ENCODE measurements at places on chromosomes 2 and 18.

DNA sequence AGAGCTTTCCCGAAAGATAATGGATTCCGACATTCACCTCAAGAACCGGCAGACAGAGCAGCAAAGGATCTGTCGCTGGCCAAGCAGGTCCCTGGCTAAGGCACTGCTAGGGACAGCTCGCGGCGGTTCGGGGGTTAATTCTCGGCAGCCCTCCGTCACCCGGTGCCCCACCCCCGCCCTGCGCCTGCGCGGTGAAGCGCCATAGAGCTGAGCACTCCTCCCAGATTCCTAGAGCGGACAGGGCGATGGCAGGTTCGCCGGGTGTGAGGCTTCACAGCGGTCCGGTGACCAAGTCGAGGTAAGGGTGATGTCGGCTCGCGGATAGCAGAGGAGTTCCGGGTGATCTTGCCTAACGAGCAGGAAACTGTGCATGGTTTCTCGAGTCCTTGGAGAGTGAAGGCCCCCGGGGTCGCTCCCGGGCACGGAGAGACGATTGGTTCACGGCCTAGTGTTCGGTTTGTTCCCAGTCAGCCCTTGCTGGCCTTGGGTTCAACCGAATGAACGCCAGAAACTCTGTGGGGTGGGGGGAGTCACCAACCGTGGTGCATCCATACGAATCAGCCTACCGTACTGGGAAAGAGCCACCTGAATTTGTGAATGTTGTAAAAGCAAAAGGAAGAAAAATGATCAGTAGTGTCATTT, at the start of gene ZSCAN30:
TSS of gene ZSCAN30 (minus strand) at position 136 of the 642 bp plus-strand sequence. CDS start 25,877 bp downstream, outside the sequence.
- DNase-seq = peak; percentile 95

- no peak for DNase-seq
These were observed 10.1 kb downstream of the TWIST2 start for GRCh38 chr2:238857959-238858358.

GRCh38 chr2:17637131-17637906, 96.8 kb downstream of the VSNL1 start:
- no peak for DNase-seq

GRCh38 chr18:22988208-22988607, 55.1 kb downstream of the RBBP8 start:
- DNase-seq = no peak

DNA sequence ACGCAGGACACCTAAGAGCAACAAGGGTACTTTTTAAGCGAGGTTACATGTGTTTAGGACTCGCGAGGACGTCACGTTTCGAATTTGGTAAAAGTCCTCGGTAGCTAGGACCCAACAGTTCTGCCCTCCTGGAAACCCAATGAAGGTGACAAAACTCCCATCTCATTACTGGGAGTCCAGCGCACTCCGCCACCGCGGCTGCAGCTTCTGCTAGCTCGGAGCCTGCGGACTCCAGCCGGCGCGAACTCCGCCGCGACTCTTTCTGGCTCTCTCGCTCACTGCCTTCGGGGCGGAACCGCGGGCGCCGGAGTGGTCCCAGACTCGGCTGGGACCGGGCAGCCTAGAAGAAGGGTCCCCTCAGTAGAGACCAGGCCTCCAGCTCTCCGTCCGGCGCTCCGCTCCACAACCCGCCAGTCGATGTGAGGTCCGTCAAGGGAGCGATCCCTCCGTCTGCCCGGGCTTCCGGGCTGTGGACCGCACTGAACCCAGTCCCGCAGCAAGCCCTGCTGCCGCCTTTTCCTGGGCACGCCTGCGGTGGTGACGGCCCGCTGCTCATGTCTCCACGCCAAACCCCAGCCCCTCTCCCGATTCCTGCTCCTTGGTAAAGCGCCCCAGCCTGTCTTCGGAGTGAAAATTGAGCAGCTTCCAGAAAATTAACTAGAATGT, 3.0 kb upstream of the OSR1 start:
- DNase-seq = no peak

GRCh38 chr2:240574386-240575100, 6.3 kb downstream of the RNPEPL1 start:
- DNase-seq = no peak

GRCh38 chr2:177549171-177549570, 156.6 kb downstream of the AGPS start:
- no peak for DNase-seq

GRCh38 chr2:208266936-208267335, 881 bp downstream of the PIKFYVE start:
- DNase-seq = no peak

DNA sequence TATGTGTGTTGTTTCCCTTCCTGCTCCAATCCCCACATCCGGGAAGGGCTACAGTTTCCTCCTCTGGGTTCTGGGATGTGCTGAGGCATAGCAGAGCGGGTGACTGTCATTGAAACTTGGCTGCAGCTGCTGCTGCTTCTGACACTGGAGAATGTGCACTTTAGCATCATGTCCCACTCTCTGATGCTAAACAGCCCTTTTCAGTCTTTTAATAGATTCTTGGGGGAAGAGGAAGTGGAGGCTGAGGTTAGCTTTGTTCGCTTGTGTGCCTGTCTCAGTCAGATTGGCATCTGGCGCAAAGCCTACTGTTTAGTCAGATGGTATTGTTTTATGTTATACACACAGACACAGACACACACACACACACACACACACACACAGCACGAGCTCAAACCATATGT, 136.5 kb upstream of the RND3 start:
- DNase-seq = no peak

DNA sequence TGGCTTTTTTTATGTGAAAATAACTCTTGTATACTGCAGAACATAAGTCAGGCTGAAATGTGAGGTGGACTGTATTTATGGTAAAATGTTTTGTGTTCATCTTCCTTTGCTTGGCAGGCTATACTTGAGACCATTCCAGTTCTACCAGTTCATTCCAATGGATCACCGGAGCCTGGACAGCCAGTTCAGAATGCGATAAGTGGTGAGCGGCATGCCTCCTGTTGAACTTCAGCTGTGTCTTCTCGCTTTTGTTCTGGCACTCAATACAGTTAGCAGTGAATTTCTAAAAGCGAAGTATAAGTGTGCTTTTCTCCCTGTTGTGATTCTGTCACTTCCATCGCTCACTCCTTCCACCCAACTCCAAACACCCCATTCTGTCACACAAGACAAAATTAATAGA, 138.5 kb downstream of the ARHGAP28 start:
- no peak for DNase-seq

- DNase-seq = no peak
These were observed 14.0 kb downstream of the CAPN10 start for GRCh38 chr2:240600451-240600961.

- DNase-seq = no peak
These were observed 205.8 kb downstream of the NDUFA10 start for GRCh38 chr2:239819091-239819973.

- no peak for DNase-seq
These were observed 28.1 kb downstream of the MMADHC start for GRCh38 chr2:149559341-149560068.

DNA sequence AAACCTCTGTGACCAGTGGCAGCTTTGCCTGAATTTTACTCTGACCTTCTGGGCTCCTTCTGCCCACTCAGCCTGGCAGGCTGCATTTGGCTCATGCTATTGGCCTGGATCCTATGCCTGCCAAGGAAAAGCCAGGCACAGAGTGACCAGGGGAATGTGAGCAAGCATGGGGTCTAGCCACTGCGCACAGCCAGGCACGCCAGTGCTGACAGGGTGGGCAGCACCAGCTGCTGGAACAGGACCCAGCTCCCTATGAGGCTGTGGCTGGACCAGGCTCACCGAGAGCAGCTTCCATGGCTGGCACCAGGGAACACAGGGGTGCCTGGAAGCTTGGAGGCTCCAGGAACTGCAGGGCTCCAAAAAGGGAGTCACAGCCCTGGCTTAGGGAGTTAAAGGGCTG, 311.5 kb upstream of the SYT4 start:
- no peak for DNase-seq

DNA sequence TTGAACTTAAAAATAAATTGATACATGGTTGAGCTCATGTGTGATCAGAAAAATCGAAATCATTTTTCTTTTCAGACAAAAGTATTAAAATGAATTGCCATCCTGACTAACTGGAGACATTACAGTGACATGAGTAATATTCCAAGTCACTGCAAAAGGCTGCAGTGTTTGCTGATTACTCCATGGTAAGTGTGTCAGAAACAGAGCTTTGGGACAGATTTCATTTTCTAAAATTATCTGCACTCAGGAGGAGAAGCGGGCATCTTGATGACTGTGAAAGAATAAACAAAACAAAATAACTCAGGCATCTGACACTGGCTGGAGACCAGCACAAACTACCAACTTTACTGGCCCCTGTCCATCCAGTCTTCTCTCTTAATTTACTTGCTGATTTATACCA, 312.3 kb upstream of the PIK3C3 start:
- DNase-seq = no peak

- DNase-seq = no peak
These were observed 139.5 kb downstream of the PIEZO2 start for GRCh38 chr18:11009869-11010268.

DNA sequence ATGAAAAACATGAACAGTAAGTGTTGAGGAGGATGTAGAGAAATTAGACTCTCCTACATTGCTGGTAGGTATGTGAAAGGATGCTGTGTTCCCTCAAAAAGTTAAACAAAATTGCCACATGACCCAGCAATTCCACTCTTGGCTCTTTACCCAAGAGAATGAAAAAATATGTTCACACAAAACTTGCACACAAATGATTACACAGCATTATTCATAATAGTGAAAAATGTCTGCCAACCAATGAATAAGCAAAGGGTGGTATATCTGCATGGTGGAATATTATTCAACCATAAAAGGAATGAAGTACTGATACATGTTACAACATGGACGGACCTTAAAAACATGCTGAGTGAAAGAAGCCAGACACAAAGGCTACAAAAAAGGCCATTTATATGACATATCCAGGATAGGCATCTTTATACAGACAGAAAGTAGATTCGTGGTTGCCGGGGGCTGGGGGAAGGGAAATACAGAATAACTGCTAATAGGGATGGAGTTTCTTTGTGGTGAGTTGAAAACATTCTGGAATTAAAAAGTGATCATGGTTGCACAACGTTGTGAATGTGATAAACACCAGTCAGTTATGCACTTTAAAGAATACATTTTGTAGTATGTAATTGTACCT, 85.4 kb upstream of the MYO3B start:
- no peak for DNase-seq
